ENCODE measurements at places on chromosomes 16 and 17. TPM values are rescaled to one million over a fixed set of nuclear protein-coding genes. Genes with fewer than 3 reads are reported as not detected.

The C16orf89 gene
- total RNA-seq: not detected

The COX6A2 gene
- not detected for total RNA-seq

DNA sequence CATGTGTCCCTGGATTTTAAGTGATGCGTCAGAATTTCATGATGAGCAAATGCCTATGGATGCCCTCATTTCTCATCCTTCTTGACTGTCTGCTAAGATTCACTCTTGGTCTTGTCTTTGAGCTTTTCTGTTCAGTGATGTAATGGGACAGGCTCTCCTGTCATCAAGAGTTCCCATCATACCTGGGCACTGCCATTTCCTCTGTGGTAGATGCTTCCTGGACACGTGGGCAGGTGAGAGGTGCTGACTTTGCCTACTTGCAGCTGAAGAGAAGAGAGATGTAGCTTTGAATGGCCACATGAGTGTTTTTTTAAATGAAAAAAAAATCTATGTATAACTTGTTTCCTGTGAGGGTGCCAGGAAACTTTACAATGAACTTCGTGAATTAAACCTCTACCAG, 557.7 kb downstream of the MAF start:
- H3K27ac ChIP-seq: no peak overlapping the region
- H3K4me1 ChIP-seq: peaks cover 20% of the 10 kb centered on the region
- H3K27me3 ChIP-seq: no peaks in the 10 kb centered on the region

The ACSM5 gene
- not detected for total RNA-seq

The ACE gene
- total RNA-seq: 56.7 TPM

DNA sequence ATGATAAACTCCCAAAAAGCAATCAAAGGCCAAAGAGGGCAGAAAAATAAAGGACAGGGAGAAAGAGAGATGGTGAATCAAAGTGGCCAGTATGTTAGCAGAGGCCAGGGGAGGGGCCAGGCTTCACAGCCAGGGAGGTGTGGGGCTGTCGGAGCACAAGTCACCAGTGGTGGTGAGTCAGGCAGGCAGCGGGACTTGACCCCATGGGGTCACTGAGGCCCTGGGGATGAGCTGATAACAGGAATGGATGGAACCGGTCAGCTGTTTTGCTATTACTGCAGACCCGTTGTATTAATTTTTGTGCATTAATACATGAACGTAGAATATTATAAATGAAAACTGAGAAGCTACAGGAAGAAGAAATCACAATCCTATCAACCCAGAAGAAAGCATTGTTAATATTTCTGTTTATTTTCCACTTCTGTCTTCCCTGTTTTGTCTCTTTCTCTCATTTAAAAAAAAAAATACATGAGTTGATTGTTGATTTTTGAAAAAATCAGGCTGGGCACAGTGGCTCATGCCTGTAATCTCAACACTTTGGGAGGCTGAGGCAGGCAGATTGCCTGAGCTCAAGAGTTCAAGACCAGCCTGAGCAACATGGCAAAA, 106.9 kb downstream of the SOCS1 start:
- no peak overlapping the region for H3K4me3 ChIP-seq
- no peaks in the 10 kb centered on the region for H3K4me1 ChIP-seq
- DNase-seq: no peak
- no peaks in the 10 kb centered on the region for H3K36me3 ChIP-seq
- no peak overlapping the region for H3K27ac ChIP-seq

DNA sequence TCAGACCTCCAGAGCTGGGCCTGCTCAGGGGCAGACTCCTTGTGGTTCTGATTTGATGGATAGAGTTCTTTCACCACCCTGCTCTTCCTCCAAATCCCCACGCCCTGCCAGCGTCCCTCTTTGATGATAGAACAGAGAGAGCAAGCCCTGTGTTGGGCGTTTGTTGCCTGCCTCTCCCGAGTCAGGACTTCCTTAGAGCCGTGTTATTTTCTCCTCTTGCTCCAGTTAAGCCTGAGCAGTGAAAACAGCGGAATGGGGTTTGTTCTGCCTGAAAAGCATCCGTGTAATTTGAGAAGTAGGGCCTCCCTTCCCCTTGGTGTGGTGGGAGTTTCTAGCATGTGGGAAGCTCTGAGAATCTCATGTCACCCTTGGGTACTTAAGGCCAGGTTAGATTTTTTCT, 22.1 kb downstream of the TMEM94 start:
- no peaks in the 10 kb centered on the region for H3K27me3 ChIP-seq
- no peaks in the 10 kb centered on the region for H3K4me1 ChIP-seq
- no peak overlapping the region for H3K4me3 ChIP-seq
- DNase-seq: no peak
- H3K36me3 ChIP-seq: no peaks in the 10 kb centered on the region

GRCh38 chr17:70074956-70075355, at the start of gene KCNJ16:
Gene KCNJ16, plus strand, starts transcription at chr17:70075225. Its CDS starts 56,863 bp downstream, at chr17:70132088.
- no peaks in the 10 kb centered on the region for H3K27me3 ChIP-seq
- no peak within 1 kb of the TSS for H3K27ac ChIP-seq
- no peaks in the 10 kb centered on the region for H3K36me3 ChIP-seq
- H3K4me3 ChIP-seq: no peak within 1 kb of the TSS

DNA sequence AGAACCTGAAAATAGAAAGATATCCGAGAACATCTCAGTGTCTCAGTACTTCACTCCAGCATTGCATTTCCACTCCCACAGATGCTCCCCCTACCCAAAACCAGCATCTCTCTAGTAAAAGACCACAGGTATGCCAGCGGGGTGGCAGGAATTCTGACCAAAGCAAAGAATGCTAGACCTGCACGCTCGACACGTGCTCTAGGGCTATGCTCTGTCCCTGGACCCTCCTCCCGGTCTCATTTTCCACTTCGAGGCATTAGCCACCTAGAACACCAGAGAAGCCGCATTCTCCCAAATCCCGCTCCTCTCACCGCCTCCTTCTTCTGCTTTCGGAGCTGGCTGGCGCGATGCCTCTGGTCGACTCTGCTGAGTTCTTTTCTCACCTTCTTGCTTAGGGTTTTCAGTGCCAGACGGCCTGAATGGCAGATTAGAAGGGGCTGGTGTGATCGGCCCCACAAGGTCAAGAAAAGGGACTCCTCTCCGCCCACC, 487 bp downstream of the TSR1 start:
- DNase-seq: no peak
- no peaks in the 10 kb centered on the region for H3K27me3 ChIP-seq
- H3K4me3 ChIP-seq: peak overlapping the region; percentile 97
- H3K36me3 ChIP-seq: peaks cover 42% of the 10 kb centered on the region

- H3K36me3 ChIP-seq: peaks cover 61% of the 10 kb centered on the region
- H3K27me3 ChIP-seq: no peaks in the 10 kb centered on the region
- no peak overlapping the region for H3K4me3 ChIP-seq
- DNase-seq: no peak
- no peak overlapping the region for H3K27ac ChIP-seq
- H3K4me1 ChIP-seq: no peaks in the 10 kb centered on the region
Observed at GRCh38 chr16:69938981-69939820, 11.9 kb upstream of the CLEC18A start.

DNA sequence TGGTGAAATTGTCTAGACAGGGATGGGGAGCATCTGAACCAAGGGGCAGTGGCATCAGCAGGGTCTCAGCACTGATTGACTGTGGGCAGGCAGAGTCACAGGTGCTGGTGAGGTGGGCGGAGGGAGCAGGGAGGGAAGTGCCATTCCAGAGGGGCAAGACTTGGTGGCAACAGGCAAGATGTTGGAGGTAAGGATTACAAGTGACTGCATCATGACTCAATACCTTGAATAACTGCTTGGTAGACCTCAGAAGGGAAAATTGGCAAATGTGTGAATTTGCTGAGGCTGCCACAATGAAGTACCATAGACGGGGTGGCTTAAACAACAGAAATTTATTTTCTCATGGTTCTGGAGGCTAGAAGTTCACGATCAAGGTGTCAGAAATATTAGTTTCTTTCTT, 419.1 kb downstream of the HS3ST3B1 start:
- H3K27ac ChIP-seq: no peak overlapping the region
- H3K4me3 ChIP-seq: no peak overlapping the region
- DNase-seq: no peak
- H3K36me3 ChIP-seq: no peaks in the 10 kb centered on the region
- no peaks in the 10 kb centered on the region for H3K27me3 ChIP-seq
- no peaks in the 10 kb centered on the region for H3K4me1 ChIP-seq

DNA sequence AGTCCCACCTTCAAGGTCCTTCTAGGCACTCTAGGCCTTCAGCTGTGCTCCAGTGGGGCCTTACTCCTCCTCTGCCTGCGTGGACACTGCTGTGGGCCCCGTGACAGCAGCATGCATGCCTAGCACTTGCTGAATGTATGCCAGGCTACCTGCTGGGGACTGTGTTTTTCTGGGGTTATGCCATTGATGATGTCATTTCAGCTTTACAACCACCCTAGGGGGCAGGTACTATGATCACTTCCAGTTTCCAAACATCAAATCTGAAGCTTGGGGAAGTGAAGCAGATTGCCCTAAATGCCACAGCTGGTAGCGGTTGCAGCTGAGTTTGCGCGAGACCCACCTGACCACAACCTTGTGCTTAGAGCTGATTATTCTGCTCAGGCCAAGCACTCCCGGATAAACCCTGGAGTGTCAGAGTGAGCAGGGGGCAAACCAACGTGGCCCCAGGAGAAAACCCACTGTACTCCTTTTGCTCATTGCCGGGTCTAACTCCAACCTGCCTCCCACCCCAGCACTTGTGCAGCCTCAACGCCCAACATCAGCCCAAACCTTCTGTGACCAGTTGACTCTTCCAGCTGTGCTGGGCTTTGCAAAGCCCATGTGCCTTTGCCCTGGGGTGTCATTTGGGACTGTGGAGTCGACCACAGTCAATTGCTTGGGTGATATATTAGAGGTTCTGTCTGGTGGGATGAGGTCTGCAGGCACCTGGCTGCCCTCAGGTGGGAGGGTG, 168.4 kb downstream of the ENGASE start:
- H3K27ac ChIP-seq: no peak overlapping the region
- H3K36me3 ChIP-seq: no peaks in the 10 kb centered on the region
- H3K27me3 ChIP-seq: no peaks in the 10 kb centered on the region
- H3K4me1 ChIP-seq: no peaks in the 10 kb centered on the region

- H3K4me1 ChIP-seq: peaks cover 5% of the 10 kb centered on the region
- H3K27me3 ChIP-seq: no peaks in the 10 kb centered on the region
- no peak overlapping the region for H3K4me3 ChIP-seq
- H3K36me3 ChIP-seq: no peaks in the 10 kb centered on the region
Observed at GRCh38 chr16:58492066-58492465, 7.9 kb upstream of the NDRG4 start.

GRCh38 chr16:66513111-66513723, 36.7 kb downstream of the TK2 start:
- no peaks in the 10 kb centered on the region for H3K27me3 ChIP-seq
- H3K36me3 ChIP-seq: no peaks in the 10 kb centered on the region
- no peak for DNase-seq
- H3K27ac ChIP-seq: no peak overlapping the region

DNA sequence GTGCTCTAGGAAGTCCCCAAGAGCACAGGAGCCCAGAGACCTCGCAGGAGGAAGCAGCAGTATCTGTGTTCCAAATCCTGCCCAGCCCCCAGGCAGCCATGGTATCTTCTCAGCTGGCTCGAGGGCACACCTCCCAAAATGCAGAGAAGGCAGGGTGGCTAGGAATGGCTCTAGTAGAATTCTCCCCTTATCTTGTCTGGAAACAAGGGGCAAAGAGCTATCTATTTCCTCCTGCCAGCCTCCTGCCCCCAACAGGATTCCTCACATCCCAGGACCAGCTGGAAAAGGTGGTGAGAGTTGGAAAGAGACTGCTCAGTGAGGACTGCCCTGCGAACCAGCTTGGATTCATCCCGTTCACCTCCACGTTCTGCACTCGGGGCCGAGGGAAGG, 8.6 kb upstream of the TSPOAP1 start:
- no peaks in the 10 kb centered on the region for H3K27me3 ChIP-seq
- peak; percentile 54 for DNase-seq
- peaks cover 83% of the 10 kb centered on the region for H3K4me1 ChIP-seq
- H3K27ac ChIP-seq: peak overlapping the region; percentile 97
- H3K4me3 ChIP-seq: peak overlapping the region; percentile 99
- H3K36me3 ChIP-seq: no peaks in the 10 kb centered on the region

DNA sequence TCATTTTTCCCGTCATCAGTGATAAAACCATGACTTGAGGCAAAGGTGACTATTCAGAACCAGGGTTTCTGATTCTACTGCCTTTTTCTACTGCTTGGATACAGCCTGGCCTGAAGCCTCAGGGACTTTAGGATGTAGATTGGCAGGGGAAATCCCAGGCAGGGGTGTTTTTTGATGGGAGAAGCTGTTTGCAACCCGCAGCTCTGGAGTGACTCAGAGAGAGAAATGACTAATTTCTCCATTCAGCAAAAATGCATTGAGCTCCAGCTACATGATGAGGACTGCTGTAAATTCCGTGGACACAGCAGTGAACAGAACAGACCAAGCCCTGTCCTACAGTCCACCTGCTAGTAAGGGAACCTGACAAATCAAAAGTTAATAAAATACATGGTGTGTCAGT, 560.6 kb downstream of the CDH13 start:
- no peak overlapping the region for H3K27ac ChIP-seq

The C17orf50 gene
- not detected for total RNA-seq

DNA sequence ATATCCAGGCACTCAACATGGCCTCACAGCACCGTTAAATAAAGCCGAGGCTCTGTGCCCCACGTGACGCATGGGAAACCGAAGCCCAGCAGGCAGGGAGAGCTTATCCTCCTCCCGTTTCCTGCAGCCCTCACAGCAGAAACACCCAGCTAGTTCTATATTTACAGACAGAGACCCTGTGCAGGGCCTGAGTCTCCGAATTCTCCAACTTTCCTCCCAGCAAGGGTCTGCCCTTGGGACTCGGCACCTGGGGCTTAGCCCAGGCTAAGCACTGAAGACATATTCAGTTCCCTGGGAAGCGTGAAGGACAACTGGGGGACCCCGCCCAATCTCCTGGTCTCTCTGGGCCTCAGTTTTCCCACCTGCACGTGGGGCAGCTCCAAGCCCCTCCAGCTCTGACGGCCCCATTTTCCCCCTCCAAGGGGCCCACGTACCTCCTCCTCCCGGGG, 29.2 kb downstream of the TRPV3 start:
- H3K27me3 ChIP-seq: no peaks in the 10 kb centered on the region
- H3K27ac ChIP-seq: no peak overlapping the region
- H3K4me1 ChIP-seq: no peaks in the 10 kb centered on the region
- no peak overlapping the region for H3K4me3 ChIP-seq

The CLUH gene
- 43.5 TPM for total RNA-seq

The MED13 gene
- total RNA-seq: 77.8 TPM

DNA sequence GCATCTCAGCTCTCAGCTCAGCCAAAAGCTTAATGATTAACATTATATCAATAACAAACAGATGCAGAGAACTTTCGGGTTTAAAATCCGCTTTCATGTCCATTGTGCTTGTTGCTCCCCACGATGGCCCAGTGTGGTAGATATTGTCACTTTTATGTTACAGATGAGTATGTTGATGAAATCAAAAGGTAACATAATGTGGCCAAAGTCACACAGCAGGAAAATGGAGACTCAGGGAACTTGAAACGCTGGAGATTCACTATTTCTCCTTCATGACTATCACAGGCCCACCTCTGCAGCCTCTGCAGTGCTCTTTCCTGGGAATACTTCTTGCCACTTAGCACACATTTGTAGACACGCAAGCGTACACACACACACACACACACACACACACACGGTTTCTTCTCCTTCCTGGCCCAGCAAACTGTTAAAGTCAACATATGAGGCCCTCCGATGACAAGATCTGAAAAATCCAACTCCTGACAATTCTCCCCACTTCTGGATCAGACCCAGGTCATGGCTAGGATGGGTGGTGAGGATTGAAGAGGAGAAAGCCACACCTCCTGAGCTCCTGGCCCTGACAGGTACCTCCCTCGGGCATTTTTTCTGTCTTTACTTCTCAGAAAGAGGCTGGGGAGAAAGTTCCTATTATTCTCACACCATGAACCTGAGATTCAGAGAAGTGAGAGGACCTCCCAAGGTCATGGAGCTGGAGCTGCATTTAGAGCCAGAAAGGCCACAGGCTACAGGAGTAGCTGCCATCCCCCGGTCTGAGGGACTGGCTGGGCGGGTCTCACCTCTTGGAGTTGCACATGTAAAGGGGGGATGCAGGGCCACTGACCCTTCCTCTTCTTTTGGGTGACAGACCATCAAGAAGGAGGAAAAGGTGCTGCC, 9.7 kb downstream of the DRC7 start:
- no peaks in the 10 kb centered on the region for H3K36me3 ChIP-seq
- no peak for DNase-seq
- H3K4me1 ChIP-seq: no peaks in the 10 kb centered on the region
- H3K27me3 ChIP-seq: no peaks in the 10 kb centered on the region
